ENCODE measurements at places on chromosomes 2 and 18.

- DNase-seq, result no peak
Observed at GRCh38 chr2:63850649-63851048, 9.0 kb downstream of the UGP2 start.

GRCh38 chr2:69744456-69744855 is 2.5 kb downstream of the ANXA4 start:
- no peak for DNase-seq

- no peak for DNase-seq
Observed at GRCh38 chr2:47346107-47346506, 56.8 kb upstream of the MSH2 start.

DNA sequence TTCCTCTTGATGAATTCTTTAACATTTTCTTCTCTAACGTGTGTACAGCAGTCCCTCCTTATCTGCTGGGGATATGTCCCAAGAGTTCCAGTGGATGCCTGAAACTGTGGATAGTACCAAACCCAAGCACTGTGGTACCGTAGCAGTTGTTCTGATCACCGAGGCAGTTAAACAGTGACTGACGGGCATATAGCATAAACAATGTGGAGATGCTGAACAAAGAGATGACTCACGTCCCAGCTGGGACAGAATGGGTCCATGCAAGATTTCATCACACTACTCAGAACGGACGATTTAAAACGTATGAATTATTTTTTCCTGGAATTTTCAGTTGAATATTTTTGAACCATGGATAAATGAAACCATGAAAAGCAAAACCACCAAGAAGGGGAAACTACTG is 54.5 kb upstream of the SPAG16 start:
- DNase-seq, result peak; percentile 19

DNA sequence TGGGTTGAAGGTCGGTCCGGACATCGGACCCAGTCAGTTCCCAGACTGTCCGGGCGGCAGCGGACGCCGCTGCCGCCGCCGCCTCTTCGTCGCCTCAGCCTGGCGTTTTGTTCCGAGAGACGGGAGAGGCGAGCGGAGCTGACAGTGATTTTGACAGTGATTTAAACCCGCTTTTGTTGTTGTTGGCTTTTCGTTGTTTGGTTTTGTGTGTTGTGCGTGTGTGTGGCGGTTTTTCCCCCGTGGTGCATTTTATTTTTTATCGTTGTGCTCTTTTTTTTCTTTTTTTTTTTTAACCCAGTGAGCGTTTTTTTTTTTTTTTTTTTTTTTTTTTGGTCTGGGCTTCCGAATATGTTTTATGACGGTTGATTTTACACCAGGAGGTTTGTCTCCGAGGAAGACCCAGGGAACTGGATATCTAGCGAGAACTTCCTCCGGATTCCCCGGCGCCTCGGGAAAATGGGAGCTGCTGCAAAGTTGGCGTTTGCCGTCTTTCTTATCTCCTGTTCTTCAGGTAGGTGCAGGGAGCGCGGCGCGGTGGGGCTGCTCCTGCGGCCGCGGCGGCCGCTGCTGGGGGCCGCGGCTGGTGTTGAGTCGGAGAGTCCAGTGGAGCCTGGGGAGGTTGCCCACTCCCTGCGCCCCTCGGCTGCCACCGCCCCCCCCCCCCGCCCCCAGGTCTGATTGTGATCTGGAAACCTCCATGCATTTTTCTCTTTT is at the start of gene ACVR2A:
TSS of gene ACVR2A (plus strand) at position 333 of the 714 bp plus-strand sequence. CDS start at position 457, 124 bp downstream.
- peak; percentile 48 for DNase-seq

- no peak for DNase-seq
Observed at GRCh38 chr2:240905176-240905781, 857 bp upstream of the CROCC2 start.

- peak; percentile 7 for DNase-seq
Observed at GRCh38 chr2:8248623-8248957, 433.3 kb upstream of the ID2 start.

DNA sequence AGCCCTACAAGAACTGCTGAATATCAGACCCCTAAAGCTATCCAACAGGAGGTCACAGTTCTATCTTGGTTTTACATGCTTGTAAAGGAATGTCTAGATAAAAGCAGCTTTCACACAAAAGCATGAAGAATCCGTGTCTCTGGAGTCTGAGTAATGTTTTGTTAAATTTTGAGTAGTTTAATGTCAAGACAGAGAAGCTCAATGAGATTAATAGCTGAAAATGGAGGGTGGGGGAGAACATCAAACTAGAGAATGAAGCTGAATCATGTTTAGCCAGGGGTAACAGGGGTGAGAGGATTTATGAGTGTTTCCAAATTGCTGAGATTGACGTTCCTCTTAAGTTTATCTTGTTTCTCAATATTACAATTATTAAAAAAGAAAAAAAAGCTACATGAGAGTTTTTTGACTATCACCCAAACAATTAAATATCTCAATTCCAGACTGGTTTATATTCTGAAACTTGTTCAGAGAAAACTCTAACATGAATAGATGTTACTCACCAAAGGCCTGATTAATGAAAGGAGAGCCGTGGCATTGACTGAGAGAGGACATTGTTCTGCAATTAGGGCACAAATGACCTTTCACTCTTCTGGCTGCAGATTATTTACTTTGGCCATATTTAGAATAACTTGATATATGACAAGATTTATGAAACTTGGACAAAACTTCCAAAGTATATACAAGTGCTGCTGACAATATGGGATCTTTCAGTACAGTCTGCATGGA is 266.4 kb upstream of the ETAA1 start:
- DNase-seq, result peak; percentile 55

- DNase-seq, result peak; percentile 83
Observed at GRCh38 chr18:35324926-35325655, 19.1 kb downstream of the ZNF24 start.

DNA sequence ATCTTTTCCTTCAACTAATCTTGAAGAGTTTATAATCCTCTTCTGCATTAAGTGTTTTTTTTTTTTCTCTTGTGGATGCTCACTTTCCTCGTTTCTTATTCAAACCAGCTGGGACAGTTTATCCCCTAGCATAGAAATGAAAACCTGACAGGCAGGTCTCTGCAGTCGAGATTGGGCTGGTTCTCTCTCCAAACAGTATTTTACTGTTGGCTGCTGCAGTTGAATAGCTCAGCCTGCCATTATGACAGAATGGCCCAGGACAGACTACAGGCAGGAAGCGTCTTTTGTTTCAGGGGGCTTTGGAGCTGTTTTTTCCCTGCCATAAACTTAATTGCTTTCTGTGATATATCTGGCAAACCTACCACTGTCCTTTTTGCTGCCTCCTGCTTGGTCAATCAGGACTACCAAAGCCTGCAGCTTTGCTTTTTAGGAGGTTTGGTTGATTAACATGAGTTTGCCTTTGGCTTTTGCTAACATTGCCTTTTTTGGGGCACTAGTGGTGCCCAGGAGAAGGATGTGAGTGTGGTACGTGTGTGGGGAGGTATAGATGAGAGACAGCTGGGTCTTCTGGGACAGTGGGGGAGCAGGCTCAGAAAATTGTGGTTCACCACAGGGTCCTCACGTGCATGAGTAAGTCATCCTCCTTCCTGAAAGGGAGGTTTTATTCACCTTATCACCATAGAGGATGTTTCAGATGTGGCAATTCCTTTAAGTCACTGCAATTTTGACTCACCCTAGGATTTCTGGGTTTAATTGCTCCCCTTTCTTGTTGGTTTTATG is 128.7 kb downstream of the LYPD6B start:
- DNase-seq, result no peak

- peak; percentile 18 for DNase-seq
Observed at GRCh38 chr2:100289020-100289419, 33.3 kb downstream of the LONRF2 start.

- peak; percentile 79 for DNase-seq
Observed at GRCh38 chr2:9594366-9595054, 36.3 kb downstream of the YWHAQ start.

- no peak for DNase-seq
Observed at GRCh38 chr2:24380820-24381219, 20.5 kb upstream of the ITSN2 start.

DNA sequence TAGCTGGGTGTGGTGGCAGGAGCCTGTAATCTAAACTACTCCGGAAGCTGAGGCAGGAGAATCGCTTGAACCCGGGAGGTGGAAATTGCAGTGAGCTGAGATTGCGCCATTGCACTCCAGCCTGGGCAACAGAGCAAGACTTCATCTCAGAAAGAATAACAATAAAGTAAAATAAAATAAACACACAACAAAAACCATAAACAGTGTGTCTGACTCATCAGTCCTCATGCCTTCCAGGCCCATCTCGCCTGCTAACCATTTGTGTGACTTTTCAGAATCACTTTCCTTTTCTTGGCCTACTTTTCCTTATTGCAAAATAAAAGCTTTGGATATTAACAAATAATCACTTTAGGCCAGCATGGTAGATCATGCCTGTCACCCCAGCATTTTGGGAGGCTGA is 42.0 kb upstream of the ASXL2 start:
- peak; percentile 75 for DNase-seq

- DNase-seq, result no peak
Observed at GRCh38 chr2:86195808-86196387, 636 bp upstream of the IMMT start.

DNA sequence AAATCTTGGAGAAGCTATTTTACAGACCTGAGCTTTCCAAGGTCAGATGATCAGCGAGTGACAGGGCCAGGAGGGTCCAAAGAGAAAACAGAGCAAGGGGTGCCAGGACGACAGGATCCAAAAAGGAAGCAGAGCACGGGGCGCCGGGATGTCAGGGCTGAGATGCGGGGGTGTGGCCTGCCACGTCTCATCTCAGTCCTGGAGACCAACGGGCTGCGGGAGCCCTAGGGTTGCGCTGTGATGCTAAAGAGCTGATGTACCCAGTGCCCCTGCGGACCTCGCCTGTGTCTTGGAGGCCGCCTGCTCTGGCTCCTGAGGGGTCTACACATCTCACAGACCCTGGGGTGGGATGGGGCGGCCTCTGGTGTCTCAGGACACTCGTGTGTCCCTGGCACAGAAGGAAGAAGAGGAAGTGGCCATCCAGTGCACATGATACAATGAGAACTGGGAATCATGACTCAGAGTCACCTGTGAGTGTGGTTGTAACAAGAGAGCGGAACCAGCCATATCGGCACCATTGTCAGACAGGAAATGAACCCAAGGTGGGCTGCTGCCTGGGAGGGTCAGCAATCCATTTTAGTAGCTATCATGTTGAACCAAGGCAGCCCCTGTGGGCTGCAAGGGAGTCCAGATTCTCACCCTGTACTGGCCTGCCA is 97.8 kb downstream of the MYT1L start:
- no peak for DNase-seq

DNA sequence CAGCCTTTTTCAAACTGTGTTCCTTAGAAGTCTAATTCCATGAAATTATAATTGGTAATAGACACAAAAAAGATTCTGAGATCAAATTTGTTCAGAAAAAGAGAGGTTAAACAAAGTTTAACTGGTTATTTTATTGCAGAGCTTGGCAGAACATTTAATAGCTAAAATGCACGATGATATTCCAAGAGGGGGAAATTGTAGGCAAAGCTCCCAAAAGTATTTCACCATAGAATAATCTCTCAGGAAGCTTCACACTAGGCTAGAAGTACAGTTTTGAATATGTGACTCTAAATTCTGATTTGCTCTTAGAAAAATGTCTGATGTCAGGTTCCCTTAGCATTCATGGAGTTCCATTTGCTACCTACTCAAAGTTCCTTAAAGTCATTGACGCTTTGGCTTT is 292.4 kb upstream of the SETBP1 start:
- no peak for DNase-seq

DNA sequence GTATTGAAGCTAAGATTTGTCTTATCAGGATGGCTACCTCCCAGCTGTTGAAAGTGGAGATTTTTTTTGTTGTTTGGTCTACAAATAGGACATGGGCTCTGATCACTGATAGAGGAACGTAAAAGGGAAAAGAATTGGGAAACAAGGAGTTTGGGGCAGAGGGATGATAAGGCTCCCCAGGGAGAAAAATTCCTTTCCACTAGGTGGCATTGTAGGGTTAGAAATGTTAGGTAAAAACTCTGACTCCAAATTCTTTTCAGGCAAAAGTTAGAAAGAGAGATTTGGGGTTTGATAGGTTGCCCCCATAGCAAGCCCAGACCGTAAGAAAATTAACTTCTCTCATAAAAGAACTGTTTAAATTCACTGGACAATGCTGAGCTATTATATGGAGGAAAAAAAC is 19.8 kb downstream of the CMPK2 start:
- no peak for DNase-seq

DNA sequence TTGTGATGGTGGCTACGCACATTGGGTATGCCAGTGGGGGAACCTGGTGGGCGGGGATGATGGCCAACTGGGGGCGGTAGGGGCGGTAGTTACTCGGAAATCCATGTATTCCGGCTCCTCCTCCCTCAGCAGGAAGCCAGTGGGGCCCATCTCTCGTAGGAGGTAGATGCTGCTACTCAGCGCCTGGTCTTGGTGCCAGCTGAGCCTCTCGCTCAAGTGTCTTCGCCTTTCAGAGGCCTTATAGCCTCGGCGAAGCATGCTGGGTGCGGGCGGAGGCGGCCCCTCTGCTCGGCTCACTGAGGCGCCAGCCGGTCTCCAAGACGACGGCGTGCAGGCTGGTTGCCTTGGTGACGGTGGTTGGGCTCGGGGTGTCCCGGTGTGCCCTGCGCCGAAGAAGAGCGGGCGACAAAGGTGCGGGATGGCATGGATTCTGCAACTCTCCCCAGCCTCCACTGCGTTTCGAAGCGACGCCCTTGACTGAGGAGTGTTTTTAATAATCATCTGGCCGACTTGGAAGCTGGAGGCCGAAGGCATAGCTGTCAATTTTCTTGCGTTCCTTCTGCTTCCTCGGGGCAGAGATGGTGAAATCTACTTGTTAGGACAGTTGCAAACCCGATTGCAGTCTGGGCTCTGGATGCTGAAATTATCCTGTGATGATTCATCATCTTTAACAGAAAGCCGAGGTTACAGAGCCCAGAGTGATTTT is at the start of gene ZSWIM2:
TSS of gene ZSWIM2 (minus strand) at position 298 of the 706 bp plus-strand sequence. CDS start at position 258, 40 bp downstream.
- peak; percentile 94 for DNase-seq

- no peak for DNase-seq
Observed at GRCh38 chr2:199383021-199383420, 74.7 kb downstream of the SATB2 start.

DNA sequence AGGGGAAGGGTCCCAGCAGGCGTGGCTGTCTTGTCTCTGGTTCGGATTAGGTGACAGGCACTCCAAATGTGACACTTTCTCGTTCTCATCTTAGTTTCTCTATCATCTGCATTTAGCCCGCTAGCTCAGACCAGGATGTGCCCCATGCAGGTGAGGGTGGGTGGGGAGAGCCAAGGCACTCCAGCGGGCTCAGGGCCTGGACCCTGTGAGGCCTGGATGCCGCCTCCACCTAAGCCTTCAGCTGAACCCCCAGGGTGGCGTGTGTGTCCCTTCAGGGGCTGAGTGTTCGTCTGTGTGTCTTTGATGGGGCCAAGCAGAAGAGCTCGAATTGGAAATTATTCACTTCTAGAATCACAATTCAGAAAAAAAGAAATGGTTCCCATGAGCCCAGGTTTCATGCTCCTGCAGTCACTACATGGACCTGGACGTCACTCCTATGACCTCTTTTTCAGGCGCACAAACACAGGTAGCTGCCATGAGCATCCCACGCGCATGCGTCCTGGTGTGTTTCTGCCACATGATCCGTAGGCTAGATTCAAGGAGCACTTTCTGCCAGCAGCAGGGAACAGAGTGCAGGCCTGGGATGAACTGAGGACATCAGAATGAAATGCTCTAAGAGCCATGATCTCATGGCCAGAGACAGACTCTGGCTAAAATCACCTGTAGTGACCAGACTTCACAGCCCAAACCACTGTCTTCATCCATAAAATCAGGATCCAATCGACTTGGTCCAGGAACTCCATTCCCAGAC is 25.8 kb downstream of the CIDEA start:
- DNase-seq, result no peak
